ENCODE measurements at places on chromosomes 2 and 18.
A peak's percentile ranks its signal among the peaks of the same experiment; 100 is the strongest.

DNA sequence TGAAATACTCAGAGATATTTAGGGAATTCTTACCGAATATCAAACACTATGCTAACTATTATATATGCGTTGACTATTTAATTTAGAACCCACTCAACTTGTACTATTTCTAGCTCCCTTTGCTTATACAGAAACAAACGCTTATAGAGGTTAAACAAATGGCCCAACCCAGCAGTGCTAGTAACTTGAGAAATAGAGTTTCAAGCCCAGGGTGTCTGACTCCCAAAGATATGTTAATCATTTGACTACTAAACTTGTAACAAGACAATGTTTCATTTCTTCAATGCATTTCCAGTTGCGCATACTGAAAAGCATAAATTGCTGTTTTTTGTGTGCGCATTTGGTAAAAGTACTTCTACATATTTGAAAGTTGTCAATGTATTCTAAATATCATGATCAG is 310.3 kb downstream of the GALNT13 start:
- DNase-seq = no peak

DNA sequence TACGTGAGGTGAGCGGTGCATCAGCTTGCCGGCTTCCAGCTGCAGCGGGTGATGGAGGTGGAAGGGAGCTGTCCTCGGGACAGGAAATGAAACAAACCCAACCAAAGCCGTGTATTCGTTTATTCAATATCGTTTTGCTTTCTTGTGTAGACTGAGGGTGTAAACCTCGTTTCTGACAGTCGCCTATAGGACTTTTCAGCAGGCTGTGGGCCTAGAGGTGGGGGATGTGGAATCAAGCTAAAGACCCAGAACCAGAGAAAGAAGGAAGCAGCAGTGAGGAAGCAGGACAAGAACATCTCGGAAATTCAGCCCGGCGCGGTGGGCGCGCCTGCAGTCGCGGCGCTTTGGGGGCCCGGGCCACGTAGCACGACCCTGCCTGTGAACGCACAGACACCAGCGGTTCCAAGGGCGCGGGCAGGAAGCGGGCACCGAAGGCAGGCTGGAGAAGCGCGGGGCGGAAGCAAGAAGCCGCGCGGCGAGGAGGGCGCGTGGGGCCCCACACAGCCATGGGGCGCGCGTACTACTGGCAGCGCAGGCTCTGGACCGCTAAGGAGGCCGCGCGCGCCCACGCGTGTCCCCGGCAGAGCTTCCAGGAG is 755 bp upstream of the ATP9B start:
- peak; percentile 4 for DNase-seq

GRCh38 chr18:9720327-9720726 is 12.2 kb downstream of the RAB31 start:
- DNase-seq = no peak

DNA sequence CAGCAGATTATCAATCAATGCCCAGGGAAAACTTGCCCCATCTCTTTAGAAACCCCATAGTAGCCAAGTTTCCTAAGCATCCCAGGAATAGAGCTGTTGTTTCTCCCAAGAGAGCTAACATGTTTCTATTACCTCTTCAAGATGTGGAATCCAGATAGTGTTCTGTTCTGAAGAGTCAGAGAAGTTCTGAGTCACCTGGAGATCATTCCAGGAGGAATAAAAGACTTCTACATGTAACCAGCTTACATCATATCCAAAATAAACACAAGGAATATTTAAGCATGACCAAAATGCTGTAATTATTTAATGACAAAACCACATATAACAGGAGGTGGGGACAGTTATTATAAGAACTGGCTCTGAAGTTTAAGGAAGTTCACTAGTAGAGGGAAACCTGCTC is 51.0 kb upstream of the GORASP2 start:
- DNase-seq = no peak

GRCh38 chr18:47788621-47789020 is 141.8 kb downstream of the SMAD2 start:
- no peak for DNase-seq

- no peak for DNase-seq
Measured at GRCh38 chr2:196274387-196274809, 103.0 kb upstream of the STK17B start.

GRCh38 chr2:234051374-234052070 is 1.0 kb downstream of the SPP2 start:
- no peak for DNase-seq

DNA sequence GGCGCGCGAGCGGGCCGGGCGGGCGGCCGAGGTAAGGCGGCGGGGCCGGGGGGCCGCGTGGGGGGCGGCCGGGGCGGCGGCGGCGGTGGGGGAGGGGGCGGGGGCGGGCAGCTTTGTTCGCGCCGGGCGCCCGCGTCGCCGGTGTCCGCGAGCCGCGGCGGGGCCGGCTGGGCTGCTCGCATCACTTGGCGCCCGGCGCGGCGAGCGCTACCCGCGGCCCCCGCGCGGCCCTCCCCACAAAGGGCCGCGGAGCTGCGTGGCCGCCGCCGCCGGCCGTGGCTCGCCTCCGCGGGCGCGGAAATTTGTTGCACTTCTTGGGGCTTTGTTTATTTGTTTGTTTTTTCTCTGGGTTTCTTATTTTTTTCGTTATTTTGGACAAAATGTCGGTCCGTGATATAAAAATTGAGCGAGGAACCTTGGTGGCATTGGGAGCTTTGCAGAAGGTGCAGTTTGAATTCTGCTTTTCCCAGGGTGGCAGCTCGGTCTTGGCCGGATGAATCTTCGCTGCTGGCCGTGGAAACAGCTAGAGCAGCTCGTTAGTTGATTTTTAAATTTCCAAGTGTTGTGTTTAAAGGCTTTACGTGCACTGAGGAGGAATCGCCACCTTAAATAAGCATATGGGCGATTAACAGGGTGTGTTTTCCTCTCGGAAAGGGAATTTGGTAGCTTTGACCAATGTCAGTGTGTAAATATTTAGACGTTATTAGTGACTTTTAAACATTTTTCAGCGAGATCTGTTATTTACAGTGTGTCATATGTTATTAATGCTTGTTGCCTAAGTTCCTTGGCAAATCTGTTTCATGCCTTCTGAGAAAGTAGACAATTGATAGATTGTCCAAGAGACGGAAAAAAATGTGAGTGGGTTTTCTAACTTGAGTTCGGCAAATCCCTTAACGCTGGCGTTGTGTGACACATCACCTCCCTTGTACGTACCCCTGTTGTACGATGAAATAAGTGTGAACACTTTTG is 822 bp downstream of the UBE2E3 start:
- DNase-seq = no peak

DNA sequence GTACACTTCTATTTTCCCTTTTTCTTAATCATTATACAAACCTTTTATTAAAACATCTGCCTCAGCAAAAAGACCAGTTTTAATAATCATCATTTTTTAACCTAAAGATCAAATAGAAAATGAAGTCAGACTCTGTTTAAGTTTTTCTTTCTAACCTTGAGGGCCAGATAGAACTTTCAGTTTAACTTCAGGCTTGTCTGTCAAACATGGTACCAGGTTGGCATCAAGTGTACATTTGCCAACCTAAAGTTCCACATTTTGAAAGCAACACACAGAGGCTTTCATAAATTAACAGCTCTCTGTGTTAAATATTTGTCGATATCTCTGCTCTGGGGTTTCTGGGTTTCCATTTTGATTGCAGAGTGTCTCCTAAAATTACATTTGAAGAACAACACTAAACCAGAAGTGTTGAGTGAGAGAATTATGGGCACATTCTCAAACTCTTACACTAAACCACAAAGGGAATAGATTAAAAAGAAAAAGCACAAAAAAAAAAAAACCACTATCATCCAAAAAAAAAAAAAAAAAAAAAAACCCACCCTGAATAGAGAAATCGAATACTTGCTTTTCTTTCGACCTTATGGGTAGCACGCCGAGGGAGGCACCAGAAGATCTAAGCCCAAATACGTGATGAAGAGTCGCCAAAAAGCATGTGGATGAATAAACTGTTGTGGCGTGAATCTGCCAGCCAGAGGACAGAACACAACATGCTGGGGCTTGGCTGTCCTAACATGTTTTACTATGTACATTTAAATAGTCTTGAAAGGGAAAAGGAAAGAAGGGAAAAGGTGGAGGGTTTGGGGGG is 166.2 kb downstream of the TCF4 start:
- DNase-seq = no peak

- no peak for DNase-seq
Measured at GRCh38 chr18:54228364-54228763, 3.9 kb upstream of the MBD2 start.

GRCh38 chr2:20015482-20016083 is 3.1 kb upstream of the MATN3 start:
- DNase-seq = no peak

DNA sequence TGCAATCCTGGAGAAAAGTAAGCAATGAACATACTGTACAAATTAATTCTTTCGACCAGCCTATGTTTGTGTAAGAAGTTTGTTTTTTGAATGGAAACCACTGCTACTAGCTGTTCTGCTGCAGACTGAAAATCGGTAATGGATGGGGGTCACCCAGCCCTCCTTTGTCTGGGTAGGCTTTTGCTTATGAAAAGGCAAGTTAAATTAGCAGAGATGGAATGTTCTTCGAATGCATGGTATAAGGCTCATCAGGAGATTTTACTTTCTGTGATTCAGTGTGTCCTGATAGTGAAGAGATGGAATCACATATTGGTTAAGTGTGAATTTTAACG is 53.8 kb downstream of the EEF1B2 start:
- DNase-seq = no peak

DNA sequence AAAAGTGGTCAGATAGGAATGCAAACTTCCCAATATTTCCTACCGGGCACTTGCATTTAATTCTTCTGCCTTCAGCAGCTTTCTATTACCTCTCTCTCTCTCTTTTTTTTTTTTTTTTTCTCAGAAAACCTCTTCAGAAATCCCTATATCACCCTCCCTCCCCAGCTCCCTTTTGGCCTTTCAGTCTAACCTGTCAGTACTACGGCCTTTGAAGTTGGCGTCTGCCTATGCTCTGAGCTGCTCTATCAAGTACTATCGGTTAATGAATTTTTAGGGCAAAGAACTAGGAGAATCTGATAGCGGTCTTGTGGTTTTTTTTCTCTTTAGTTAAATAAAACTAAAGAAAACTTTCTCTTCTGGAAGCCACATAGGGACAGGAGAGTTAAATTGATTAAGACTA is 122.4 kb upstream of the MAPRE2 start:
- DNase-seq = no peak

DNA sequence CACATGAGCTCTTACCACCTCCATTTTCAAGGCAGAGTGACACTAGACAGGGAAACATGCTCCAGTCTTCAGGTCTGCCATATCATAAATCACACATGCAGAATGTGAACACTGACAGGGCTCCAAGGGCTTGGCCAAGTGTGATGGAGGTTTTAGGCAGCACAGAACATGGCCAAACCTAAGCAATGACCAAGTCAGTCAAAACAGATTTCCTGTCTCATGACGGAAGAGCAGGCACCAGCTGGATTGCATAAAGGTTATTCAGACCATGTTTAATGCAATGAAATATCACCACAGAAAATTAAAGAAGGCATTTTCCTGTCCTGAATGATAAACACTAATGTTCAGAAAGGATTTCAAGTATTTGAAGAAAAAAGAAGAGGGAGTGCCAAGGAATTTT is 72.5 kb downstream of the SUMO1 start:
- no peak for DNase-seq

GRCh38 chr2:33230195-33230594 is 246.3 kb upstream of the RASGRP3 start:
- no peak for DNase-seq

GRCh38 chr2:119487434-119488244 is 36.6 kb downstream of the SCTR start:
- DNase-seq = no peak

DNA sequence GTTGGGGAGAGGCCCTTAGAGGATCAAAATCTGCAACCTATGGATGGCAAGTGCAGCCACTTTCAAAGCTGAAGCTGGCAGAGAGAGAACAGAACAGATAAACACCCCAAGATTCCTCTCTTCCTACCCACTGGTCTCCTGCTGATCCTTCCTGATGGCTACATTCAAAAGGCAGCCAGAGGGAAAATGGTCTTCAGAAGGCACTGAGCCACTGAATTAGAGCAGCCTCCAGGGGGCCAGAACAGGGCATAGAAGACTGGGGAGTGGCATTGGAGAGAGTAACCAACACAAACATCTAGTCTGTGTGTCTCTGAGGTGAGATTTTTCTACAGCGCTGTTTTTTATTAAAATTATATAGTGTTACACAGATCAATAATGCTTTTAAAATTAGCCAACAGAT is 432.6 kb downstream of the PARD3B start:
- DNase-seq = no peak

DNA sequence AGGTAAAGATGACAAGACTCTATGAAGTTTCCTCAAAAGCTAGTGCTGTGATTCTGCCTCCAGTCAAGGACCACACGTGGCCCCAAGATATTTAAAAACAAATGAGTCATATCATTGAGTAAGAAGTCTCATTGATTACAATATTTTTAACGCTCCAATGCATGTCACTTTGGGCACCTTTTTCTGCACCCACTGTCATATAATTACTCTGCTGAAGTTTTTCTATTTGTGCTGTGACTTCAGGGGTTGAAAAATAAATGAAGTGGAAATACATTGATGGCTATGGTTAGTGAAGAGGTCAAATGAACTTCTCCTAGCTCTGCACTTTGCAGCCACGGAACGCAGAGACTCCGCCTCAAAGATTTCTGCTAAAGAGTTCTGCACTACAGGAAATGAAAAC is 344.3 kb upstream of the KYNU start:
- no peak for DNase-seq

DNA sequence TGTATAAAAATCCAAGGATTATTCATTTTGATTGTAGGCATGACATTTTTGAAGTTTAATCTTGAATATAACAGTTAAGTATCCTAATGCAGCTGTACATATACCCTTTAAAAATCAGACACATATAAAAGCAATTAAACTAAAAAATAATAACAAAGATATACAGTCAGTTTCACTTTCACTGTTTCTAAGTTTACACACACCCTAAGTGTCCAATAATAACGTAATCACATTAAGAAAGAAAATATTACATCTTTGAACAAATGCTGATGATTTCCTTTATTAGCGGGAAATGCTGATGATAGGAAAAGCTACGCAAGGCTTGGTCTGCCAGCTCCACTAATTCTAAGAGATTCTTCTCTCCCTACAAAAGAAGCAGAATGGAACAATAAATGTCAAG is 38.8 kb downstream of the RTTN start:
- no peak for DNase-seq

GRCh38 chr2:3132466-3132865 is 245.2 kb downstream of the EIPR1 start:
- no peak for DNase-seq

GRCh38 chr2:9782197-9782719 is 61.0 kb upstream of the TAF1B start:
- peak; percentile 21 for DNase-seq

DNA sequence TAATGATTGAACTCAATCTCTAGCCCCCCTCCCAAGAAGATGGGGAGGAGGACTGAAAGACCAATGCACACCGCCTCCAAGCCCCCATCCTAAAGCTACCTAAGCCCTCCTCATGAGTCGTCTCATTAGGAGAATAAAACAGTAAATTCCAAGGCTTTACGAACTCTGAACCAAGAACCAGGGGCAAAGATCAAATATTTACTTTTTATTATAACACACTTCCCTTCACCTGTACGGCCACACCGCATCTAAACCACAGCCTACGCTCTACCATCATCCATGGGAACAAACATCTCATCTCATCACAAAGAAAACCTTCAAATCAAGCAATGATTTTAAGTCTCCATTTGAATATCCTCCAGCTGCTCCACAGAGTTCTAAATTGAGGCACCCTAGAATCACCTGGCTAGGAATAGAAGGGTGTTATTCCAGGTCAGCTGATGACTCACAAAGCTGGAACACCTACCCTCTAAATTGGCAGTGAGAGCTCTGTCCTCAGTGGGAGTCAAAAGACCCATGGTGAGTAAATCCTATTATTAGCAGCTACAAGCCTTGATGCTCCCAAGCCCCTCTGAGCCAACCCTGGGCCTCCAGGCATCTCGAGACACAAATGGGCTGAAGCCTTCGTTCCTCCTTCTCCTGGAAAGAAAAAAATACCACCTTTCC is 45.6 kb upstream of the BZW1 start:
- DNase-seq = no peak
